AG04449 (cell line): ENCODE measurements at places on chromosomes 1 and 21.

GRCh38 chr1:85555867-85556573 is 24.5 kb upstream of the CCN1 start:
- DNase-seq = no peak

- DNase-seq = no peak
Observed at GRCh38 chr1:1397839-1398523, 1.2 kb downstream of the CCNL2 start.

- DNase-seq = no peak
Observed at GRCh38 chr1:39491146-39491921, at the start of gene BMP8A. TSS of gene BMP8A (plus strand) at chr1:39491636. CDS start at chr1:39491992, 356 bp downstream.

GRCh38 chr21:38244407-38244787 is 12.4 kb upstream of the KCNJ15 start:
- no peak for DNase-seq
